ENCODE measurements at places on chromosomes 7 and 10. TPM values are rescaled to one million over a fixed set of nuclear protein-coding genes. Genes with fewer than 3 reads are reported as not detected.

Gene PDE6C
- not detected for polyA plus RNA-seq

Gene CPA4
- 243 TPM for polyA plus RNA-seq

Gene COL17A1
- 0.12 TPM for polyA plus RNA-seq

Gene TMEM176B
- polyA plus RNA-seq = 0.15 TPM

Gene SPDYE16
- polyA plus RNA-seq = 0.10 TPM

Gene HOXA11
- polyA plus RNA-seq = not detected

Gene TNKS2
- 18.1 TPM for polyA plus RNA-seq

Gene WNT8B
- polyA plus RNA-seq = 0.28 TPM

Gene TAS2R3
- polyA plus RNA-seq = not detected

Gene MKX
- polyA plus RNA-seq = not detected

Gene IFIT3
- 4.0 TPM for polyA plus RNA-seq

Gene SLC39A12
- not detected for polyA plus RNA-seq

Gene ATAD1
- 21.0 TPM for polyA plus RNA-seq

Gene MKLN1
- 16.1 TPM for polyA plus RNA-seq

Gene CARD11
- not detected for polyA plus RNA-seq

Gene AOC1
- not detected for polyA plus RNA-seq

Gene UPK3B
- not detected for polyA plus RNA-seq

Gene WASHC2C
- 24.0 TPM for polyA plus RNA-seq

Gene CPVL
- 0.16 TPM for polyA plus RNA-seq

Gene MYL7
- polyA plus RNA-seq = not detected

Gene CTAGE6
- polyA plus RNA-seq = 0.32 TPM

Gene VIPR2
- polyA plus RNA-seq = 0.02 TPM

Gene DLG5
- 15.3 TPM for polyA plus RNA-seq

Gene HACD1
- polyA plus RNA-seq = 23.9 TPM

Gene PLAC9
- polyA plus RNA-seq = 0.21 TPM

Gene TMEM213
- not detected for polyA plus RNA-seq

Gene TFEC
- polyA plus RNA-seq = 0.02 TPM
